Central memory CD4-positive, alpha-beta T cell (primary cell): ENCODE measurements at places on chromosomes 7 and 10.

GRCh38 chr7:36985866-36986400 lies 261.6 kb upstream of the AOAH start:
- no peak for DNase-seq

DNA sequence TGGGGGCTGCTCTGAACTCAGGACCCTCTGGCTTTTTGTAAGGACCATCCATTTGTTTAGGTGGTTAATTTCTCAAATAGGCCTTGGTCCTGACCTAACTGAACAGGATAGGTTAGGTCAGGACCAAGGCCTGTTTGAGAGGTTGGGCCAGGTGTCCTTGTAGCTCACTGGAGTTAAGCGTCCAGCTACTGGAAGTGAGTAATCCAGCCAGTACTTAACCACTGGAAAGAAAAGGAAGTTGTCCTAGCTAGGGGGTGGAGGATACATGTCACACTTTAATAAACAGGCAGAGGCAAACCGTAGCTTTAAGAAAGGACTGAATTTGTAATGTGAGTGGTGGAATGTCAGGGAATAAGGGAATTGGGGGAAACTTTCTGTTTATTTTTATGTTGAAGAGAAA lies 96.0 kb downstream of the GPR85 start:
- DNase-seq: no peak

- DNase-seq: no peak
Observed at GRCh38 chr7:70679661-70680060, 452.3 kb upstream of the GALNT17 start.

DNA sequence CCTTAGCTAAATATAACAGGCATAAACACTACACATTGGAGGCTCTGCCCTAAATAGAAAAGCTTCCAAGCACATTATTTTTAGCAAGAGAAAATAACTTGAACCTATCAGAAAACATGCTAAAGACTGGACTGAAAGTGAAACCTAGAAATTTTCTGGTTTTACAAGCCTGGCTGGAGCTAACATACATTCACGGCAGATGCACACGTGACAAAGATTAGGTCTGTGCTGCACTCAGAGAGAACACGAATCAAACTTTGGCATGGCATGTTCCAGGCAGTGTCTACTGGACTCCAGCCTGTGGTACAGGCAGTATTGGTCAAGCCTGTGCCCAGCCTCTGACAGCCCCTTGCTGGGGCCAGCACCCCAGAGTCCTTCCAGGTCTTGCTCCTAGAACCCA lies 94.1 kb upstream of the PCBD1 start:
- DNase-seq: no peak

GRCh38 chr10:31584098-31584631 lies 265.1 kb downstream of the ZEB1 start:
- no peak for DNase-seq

GRCh38 chr10:77358656-77359055 lies 279.0 kb downstream of the KCNMA1 start:
- DNase-seq: no peak

DNA sequence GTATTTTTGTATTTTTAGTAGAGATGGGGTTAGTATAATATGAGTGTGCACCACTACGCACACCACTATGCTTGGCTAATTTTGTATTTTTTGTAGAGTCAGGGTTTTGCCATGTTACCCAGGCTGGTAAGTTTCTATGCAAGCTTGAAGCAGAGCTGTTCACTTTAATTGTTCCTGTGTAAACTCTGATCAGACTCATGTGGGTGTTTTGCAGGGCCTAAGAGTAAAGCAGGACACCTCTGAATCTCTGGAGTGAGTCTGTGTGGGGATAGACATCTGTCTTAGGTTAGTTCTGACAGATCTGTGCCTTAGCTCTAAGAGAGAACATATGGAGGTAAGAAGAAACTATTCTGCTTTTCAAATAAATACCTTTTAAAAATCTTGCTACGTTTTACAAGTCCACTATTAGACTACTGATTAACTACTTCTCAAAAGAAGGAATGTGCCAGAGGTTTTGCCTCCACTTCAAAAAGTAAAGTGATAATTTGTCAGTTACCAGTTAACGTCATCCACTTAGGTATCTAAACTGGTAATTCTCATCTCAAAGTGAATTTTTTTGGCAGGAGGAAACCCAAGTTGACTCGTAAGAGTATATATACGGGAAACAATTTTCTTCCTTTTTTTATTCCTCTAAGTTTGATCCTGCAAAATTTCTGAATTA lies 1.1 kb downstream of the COL17A1 start:
- DNase-seq: no peak

- DNase-seq: no peak
Observed at GRCh38 chr7:43058271-43059066, 54.0 kb upstream of the HECW1 start.

GRCh38 chr7:75955331-75955955 lies 39.0 kb downstream of the TMEM120A start:
- DNase-seq: no peak

GRCh38 chr10:20765066-20765465 lies 132.0 kb downstream of the NEBL start:
- no peak for DNase-seq

GRCh38 chr7:26398756-26399509 lies 107.3 kb downstream of the SNX10 start:
- no peak for DNase-seq

GRCh38 chr10:68900427-68901104 lies 549 bp upstream of the DDX50 start:
- no peak for DNase-seq

- no peak for DNase-seq
Observed at GRCh38 chr10:61775111-61775510, 112.4 kb downstream of the CABCOCO1 start.

- no peak for DNase-seq
Observed at GRCh38 chr7:36827726-36828703, 103.7 kb upstream of the AOAH start.
